ENCODE measurements at places on chromosomes 12 and 14.

GRCh38 chr14:57018065-57018464 is 207.8 kb upstream of the OTX2 start:
- no peak for DNase-seq

DNA sequence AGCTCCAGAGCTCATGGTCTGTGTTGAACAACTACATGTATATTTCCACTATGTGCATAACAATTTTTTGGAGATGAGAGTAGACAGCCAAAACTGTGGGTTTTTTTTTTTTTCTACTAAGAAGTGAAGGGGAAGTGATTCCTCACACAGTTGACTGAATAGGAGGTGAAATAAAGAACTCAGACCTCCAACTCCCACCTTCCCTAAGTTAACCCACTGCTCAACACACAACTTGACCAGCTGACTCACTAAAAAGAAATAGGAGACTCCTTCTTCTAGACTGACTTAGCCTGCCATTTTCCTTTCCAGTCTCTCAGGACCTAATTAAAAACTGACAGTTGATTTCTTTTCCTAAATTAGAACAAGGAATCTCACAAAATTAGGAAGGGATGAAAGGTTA is 1.7 kb downstream of the M6PR start:
- DNase-seq, result no peak

GRCh38 chr12:32754111-32754510 is 1.6 kb downstream of the YARS2 start:
- no peak for DNase-seq

DNA sequence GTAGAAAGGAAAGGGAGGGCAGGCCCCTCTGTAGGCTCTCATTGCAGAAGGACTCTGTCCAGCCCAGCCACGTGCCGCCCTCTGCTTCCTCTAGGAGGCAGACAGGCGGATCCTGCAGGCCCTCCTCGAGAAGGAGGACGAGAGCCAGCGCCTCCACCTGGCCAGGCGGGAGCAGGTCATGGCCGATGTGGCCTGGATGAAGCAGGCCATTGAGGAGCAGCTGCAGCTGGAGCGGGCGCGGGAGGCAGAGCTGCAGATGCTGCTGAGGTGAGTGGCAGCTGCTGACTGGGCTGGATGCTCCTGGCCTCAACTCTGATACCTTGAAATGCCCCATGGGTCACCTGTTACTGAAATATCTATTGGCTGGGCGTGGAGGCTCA is 10.9 kb downstream of the TCHP start:
- no peak for DNase-seq

- no peak for DNase-seq
Observed at GRCh38 chr12:131218026-131218922, 264.6 kb downstream of the ADGRD1 start.

DNA sequence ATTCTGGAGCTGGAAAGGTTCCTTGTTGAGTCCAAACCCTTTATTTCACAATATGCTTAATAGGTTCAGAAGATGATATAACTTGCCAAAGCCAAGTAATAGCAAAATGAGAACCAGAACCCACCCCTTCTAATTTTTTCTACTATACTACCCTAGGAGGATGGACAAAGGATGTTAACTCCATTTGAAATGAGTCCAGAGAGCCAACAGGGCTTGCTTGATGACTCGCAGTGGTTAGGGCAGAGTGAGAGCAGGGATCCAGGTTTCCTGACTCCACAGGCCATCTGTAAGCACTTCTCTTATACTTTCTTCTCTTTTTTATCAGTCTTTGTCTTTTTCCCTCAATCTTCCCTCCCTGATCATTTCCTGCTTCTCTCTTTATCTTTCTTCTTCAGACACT is 668.1 kb downstream of the MED13L start:
- DNase-seq, result no peak

GRCh38 chr14:94048691-94049624 is 22.8 kb downstream of the OTUB2 start:
- DNase-seq, result no peak

DNA sequence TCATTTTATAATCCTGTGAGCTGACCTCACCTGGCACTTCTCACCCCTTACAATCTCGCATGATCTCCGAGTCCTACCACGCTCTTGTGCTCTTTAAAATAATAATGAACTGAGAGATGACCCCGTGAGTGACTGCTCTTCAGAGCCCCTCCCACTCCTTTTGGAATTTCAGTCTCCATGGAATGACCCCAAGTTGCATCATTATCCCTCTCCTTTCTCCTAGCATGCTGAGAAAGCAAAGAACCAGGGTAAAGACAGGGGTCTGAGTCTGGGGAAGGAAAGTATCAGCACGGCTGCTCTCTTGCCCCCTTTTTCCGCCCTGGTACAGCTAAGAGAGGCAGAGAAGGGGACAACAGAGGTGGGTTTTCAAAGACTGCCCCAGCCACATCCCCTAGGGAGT is 178.3 kb upstream of the PLEKHA5 start:
- DNase-seq, result no peak

DNA sequence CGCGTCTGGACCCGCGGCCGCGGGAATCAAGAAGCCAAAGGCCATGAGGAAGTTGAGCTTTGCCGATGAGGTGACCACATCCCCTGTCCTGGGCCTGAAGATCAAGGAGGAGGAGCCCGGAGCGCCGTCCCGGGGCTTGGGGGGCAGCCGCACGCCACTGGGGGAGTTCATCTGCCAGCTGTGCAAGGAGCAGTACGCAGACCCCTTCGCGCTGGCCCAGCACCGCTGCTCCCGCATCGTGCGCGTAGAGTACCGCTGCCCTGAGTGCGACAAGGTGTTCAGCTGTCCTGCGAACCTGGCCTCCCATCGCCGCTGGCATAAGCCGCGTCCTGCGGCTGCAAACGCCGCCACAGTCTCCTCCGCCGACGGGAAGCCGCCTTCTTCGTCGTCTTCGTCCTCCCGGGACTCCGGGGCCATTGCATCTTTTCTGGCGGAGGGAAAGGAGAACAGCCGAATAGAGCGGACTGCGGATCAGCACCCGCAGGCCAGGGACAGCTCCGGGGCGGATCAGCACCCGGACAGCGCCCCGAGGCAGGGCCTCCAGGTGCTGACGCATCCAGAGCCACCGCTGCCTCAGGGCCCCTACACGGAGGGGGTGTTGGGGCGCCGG is 1.0 kb downstream of the INSM2 start:
- peak; percentile 47 for DNase-seq

GRCh38 chr12:49233842-49234526 is 30.9 kb upstream of the TUBA1C start:
- peak; percentile 17 for DNase-seq

DNA sequence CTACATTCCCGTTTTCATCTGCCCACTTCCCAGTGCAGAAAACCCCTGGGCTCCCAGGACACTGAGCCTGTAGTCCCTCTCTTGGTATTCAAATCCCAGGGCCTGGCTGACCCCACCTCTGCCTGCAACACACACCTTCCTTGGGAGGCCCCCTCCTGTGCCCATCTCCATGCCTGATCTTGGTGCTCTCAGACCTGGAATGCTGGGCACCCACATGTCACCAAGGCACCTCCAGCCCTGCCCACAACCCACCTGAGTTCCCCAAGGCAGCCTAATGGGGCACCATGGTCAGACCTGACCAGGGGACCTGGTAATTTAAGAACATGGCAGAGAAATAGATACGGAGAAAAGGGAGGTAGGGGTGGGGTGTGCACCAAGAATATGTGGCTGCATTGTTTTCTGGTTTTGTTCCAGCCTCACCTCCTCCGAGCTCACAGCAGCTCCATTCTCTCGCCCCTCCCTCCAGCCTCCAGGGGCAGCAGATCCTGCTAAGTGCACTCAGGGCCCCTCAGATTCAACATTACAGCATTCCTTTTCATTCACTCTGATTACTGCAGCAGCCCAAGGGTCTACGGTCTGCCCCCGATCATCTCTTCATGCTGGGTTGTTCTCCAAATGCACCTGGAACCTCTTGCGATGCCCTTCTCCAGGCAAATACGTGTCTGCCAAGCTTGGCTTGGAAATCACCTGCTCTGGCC is 9.2 kb upstream of the HSP90AA1 start:
- DNase-seq, result no peak

GRCh38 chr12:124318278-124319020 is 23.6 kb downstream of the RFLNA start:
- no peak for DNase-seq

- DNase-seq, result no peak
Observed at GRCh38 chr12:71837356-71837755, 2.2 kb upstream of the TBC1D15 start.

DNA sequence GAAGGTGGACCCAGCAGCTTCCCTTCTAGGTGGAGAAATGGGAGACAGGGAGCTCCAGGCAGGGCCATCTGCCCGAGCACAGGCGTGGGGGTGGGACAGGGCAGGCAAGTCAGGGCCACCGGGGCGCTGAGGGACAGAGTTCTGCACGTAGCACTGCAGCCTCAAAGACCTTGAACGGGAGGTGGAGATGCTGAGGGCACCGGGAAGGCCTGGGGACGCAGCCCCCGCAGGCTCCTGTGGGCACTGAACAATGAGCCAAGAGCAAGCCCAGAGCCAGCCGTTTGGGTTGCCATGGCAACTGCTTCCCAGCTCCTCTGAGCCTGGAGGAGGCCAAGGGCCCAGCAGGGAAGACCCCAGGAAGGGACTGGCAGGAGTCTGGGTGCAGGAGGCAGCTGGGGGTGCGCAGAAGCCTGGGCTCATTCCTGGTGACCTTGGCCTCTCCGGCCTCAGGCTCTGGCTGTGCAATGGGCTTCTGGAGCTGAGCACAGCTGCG is 3.4 kb downstream of the LBHD2 start:
- DNase-seq, result no peak

DNA sequence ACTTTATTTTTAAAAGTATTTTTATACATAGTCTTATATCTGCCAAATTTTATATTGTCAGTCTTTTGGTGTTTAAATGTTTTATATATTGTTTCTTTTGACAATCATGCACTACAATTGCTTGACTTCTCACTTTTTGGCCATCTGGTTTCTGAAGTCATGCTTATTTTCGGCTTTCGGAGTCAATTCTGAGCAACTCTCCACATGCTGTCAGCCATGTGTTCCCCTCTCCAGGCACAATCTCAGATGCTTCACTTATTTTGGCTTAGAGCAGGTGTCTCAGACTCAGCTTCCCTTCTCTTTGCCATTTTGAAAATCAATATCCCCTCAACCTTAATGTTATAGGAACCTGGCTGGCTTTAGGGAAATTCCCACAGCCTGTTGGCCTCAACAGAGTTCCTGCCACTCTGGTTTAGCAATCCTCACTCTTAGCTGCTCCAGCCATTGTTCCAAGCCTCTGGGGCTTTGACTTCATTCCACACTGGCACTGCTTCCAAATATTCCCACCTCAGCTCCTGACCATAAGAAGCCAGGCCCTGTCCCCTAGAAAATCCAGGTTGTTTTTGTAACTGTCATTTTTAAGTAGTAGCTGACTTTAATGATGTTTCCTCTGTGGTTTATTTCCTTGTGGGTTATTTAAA is 125.5 kb upstream of the FAR2 start:
- no peak for DNase-seq

GRCh38 chr12:89343127-89343526 is 9.2 kb downstream of the DUSP6 start:
- DNase-seq, result no peak
